Left lung (tissue), 14 donors: ENCODE measurements at places on chromosomes 2 and 18. TPM values are rescaled to one million over a fixed set of nuclear protein-coding genes. Genes with fewer than 3 reads are reported as not detected.

GRCh38 chr18:14942275-14942674 lies 194.3 kb downstream of the ANKRD30B start:
- H3K36me3 ChIP-seq: no peaks in the 10 kb centered on the region
- H3K27me3 ChIP-seq: no peaks in the 10 kb centered on the region
- H3K4me1 ChIP-seq: no peaks in the 10 kb centered on the region
- no peak for DNase-seq
- H3K27ac ChIP-seq: no peak overlapping the region
- no peak overlapping the region for H3K4me3 ChIP-seq

KCNF1 gene
- not detected for total RNA-seq

CD8A gene
- total RNA-seq: 1.5 TPM

CCDC102B gene
- 78.3 TPM for total RNA-seq
